Head of caudate nucleus (tissue), 42 donors: ENCODE measurements at places on chromosomes 5 and 9.

- DNase-seq = no peak
These were observed 17.5 kb upstream of the PHF19 start for GRCh38 chr9:120894321-120895148.

GRCh38 chr9:79672236-79672635 is 100.5 kb downstream of the TLE4 start:
- no peak for DNase-seq

- DNase-seq = no peak
These were observed 369.8 kb downstream of the TMEM232 start for GRCh38 chr5:110356677-110357076.

- no peak for DNase-seq
These were observed 70.7 kb downstream of the CETN3 start for GRCh38 chr5:90338712-90339372.

DNA sequence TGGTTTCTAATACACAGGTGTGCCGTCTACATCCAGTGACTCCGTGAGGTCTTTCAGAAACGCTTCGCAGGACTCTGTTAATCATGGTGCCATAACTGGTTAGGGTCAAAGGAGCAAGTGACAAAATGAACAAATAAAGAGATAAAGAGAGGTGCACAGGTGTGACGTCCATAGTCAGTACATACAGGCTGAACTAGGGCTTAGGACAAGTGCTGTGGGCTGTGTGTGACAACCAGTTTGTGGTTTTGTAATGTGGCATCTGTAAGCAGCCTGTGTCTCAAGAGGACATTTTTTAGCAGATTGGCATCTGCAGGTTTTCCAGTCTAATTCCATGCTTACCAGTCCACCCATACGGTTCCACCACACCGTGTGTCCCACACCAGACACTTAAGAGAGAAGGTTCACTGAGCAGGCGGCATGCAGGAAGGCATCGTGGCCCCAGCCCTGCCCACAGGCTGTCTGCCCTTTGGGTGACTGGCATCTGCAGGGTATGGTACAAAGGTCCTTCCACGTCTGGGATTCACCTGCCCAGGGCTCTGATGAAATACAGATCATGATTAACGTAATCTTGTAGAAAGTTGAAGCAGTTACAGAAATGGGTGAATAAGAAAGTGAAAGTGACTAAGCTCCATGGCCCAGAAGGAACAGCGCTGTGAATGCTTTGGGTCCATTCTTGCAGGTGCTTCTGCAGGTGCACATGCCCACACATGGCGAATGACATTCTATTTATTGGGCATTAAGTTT is 26.9 kb downstream of the SRD5A1 start:
- DNase-seq = no peak

GRCh38 chr5:31531543-31531887 is 378 bp downstream of the DROSHA start:
- no peak for DNase-seq

DNA sequence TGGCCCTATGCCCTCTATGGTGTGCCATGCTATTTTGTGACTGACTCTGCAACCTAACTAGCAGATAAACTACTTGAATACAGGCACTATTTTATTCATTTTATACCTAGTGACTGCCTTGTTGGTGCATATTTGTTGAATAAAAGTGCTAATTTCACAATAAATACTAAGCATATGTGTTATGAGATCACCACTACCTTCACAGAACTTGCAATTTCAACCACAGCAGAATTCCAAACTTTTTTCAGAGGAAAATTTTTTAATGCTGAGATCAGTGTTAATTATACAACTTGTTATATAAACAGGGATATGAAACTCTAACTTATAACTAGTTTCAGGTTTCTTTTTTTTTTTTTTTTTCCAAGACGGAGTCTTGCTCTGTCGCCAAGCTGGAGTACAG is 94.8 kb downstream of the NR3C1 start:
- no peak for DNase-seq

- DNase-seq = no peak
These were observed 9.8 kb upstream of the GDNF start for GRCh38 chr5:37849641-37850040.

DNA sequence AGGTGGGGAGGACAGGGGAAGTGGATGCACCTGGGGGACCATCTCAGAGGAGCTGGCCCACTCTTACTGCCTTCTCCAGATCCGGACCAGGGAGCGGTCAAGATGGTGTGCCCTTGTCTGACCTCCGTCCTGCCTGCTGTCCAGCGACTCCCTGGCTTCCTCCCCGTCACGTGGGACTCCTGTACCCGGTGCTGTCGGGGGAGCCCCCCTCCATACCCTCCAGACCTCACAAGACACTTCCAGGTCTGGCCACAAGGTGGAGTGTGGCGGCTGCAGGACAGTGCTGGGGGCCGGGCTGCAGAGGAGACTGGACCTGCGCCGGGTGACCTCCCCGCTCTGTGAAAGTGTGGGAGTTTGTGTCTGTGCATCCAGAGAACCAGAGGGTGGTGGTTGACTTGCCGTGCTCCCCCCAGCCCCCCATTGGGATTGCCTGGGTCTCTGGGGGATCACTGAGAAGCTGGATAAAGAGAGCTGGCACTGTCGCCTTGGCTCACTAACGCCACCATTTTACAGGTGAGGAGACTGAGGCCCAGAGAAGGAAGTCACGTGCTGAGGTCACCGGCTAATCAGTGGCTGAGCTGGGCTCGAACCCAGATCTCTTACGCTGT is 1.9 kb upstream of the CRB2 start:
- DNase-seq = peak; percentile 73

DNA sequence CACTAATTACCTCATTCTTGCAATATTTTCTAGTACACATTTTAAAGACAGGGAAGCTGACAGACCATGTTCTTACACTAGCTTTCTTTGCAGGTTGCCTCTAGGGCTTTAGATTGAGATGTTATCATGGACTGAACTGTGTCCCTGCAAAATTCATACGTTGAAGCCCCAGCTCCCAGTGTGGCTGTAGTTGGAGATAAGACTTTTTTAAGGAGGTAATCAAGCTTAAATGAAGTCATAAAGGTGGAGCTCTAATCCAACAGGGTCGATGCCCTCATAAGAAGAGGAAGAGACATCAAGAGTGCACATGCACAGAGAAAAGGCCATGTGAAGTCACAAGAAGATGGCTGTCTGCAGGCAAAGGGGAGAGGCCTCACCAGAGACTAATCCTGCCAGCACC is 471.2 kb upstream of the ACTBL2 start:
- DNase-seq = no peak

- no peak for DNase-seq
These were observed 2.1 kb downstream of the KIF12 start for GRCh38 chr9:114096866-114097612.

DNA sequence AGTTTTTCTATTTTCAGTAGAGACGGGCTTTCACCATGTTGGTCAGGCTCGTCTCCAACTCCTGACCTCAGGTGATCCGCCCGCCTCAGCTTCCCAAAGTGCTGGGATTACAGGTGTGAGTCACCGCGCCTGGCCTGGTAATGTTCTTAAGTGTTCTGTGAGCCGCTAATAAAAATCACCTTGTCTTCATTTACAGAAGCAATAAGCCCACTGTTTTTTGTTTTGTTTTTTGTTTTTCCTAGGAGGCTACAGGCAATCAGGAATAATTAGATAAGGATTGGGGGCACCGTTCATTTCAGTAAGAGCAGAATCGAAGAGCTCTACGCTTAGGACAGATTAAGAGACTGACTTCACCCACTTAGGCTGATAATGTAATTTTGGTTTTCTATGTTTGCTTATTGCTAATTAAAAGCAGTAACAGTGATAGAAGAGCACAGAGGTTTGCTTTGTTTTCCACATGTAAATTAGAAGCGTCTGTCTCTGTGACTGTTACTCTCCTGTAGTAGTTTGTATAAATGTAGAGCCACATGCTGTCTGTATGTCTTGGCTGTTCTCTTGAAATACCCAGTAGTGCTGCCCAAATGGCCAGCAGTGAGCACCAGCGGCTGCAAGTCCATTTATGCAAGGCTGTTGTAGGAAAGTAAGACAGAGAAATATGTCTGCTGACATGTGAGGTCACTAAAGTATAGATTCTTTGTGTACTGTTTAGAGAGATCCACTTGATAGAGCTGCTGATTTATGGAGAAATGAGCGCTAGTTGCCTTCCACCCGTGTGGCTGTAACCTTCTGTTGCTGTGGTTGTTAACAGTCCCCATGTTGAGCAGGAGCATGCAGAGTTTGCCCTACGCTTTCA is 30.5 kb downstream of the TRIO start:
- DNase-seq = no peak

DNA sequence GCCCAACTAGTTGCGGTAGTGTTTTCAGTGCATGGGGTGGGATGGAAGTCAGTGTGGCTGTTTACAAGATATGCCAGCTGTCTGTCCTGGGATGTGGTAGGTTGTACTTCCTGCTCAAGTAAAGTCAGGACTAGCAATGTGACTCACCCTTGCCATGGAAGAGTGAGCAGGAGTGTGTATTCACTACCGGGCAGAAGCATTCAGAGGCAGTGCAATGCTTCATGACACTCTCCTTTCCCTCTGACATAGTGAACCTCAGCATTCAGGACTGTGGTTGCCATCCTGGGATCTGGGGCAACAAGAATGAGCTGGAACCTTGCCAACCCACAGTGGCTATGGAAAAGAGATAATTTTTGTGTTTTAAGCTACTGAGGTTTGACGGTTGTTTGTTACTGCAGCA is 68.9 kb downstream of the BOD1 start:
- DNase-seq = no peak

GRCh38 chr9:101445353-101446029 is 9.9 kb upstream of the ALDOB start:
- DNase-seq = no peak

- no peak for DNase-seq
These were observed 61.8 kb downstream of the PRKACG start for GRCh38 chr9:68951879-68952659.

DNA sequence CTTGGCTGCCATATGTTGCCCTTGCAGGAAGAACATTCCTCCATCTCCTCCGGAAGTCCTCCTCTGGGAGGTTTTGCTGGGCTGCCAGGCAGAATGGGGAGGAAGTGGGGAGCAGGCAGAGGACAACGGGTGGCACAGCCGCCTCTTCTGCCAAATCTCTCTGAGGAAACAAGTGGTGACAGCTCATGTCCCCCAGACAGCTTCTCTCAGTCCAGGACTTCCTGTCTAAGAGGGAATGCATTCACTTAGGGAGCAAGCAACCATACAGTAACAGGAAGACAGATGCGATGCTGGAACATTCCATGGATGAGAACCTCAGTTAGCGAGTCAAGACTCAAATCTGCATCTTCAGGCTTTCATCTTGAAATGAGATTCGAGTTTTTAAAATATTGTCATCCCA is 701.0 kb downstream of the SEMA5A start:
- DNase-seq = no peak

GRCh38 chr5:169213479-169213878 is 87.5 kb downstream of the SLIT3 start:
- no peak for DNase-seq

DNA sequence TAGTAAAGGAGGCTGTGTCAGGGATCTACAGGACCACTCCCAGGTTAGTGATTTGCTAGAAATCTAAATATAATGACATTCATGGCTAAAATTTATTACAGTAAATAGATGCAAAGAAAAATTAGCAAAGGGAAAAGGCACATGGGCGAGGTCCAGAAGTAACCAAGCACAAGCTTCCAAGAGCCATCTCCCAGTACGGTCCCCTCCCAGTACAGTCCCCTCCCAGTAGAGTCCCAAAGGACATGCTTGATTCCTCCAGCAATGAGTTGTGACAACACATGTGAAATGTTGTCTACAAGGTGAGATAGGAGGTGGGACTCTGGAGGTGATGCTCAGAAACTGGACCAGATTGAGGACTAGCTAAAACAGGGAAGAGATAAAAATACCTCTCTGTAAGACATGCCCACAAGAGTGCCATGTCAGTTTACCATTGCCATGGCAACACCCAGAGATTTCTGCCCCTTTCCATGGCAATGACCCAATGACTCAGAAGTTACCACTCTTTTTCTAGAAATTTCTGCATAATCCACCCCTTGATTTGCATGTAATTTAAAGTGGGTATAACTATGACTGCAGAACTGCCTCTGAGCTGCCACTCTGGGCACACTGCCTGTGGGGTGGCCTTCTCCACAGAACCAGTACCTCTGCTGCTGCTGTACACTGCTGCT is 27.9 kb upstream of the CEMIP2 start:
- DNase-seq = no peak

GRCh38 chr5:157513182-157513581 is 53.2 kb downstream of the NIPAL4 start:
- DNase-seq = no peak

DNA sequence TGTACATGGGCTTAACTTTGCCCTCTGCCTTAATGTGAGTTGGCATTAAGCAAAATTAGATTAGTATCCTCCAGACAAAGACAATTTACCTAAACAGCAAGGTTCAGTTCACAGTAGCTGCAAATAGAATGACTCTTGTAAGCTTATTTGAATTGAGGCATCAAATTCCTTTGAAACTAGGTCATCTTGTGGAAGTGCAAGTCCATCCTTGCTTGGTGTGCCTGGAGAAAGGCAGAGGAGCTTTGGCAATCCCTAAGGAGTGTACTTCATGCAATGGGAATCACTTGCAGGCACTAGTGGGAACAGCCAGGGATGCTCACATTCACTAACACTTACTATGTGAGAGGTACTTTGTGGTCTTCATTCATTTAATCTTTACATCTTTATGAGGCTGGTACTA is 118.3 kb downstream of the DRD1 start:
- DNase-seq = no peak

DNA sequence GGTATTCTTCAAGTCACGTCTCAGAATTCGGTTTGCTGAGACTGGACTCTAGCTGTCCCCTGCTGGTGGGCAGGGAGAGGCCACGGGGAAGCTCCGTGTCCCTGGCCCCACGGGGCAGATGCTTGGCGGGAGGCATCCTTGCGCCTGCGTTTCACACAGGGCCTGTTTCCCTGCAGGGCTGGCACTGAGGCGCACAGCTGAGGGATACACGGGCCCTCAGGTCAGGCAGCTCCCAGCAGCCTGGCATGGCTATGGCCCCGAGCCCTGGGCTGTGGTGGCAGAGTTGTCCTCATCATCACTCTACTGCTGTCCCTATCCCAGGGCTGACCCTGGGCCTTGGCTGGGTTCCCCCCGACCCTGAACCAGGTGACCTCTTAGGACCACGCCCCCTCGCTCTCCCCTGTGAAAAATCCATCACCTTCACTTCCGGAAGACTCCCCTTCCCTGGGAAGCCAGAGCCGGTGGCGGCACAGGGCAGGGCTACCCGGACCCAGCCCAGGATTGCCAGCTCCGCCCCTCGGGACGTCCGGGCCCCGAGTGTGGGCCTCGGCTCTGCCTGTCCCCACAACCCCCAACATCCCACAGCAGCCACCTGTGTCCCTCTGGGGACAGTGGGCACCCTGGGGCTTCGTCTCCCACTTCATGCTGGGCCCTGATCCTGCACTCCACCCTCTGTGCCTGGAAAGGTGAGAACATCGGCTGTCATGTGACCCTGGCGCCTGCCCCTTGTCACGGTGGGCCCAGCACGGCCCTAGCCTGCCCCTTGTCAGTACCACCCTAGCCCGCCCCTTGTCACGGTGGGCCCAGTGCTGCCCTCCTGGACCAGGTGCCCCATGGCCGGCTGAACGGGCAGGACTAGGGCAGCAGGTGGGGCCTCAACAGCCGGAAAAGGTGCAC is 5.0 kb downstream of the DPP7 start:
- DNase-seq = no peak
